ENCODE measurements at places on chromosomes 13 and 19.

DNA sequence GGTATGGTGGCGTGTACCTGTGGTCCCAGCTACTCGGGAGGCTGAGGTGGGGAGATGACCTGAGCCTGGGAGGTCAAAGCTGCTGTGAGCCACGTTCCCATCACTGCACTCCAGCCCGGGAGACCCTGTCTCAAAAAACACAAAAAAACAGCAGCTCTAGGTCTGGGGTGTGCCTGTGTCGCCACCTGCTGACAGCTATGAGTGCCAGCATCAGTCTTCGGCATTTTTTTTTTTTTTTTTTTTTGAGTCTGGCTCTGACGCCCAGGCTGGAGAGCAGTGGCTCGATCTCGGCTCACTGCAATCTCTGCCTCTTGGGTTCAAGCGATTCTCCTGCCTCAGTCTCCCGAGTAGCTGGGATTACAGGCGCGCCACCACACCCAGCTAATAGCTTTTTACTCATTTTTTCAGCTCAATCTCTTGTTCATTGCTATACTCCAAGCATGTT lies 10.1 kb downstream of the AP2S1 start:
- DNase-seq = no peak

- no peak for DNase-seq
These were observed 8.2 kb downstream of the VWA8 start for GRCh38 chr13:41952749-41953148.

- DNase-seq = no peak
These were observed 19.7 kb upstream of the GTF3A start for GRCh38 chr13:27404680-27405079.

GRCh38 chr19:48169578-48169938 lies 586 bp downstream of the LIG1 start:
- DNase-seq = peak; percentile 87

DNA sequence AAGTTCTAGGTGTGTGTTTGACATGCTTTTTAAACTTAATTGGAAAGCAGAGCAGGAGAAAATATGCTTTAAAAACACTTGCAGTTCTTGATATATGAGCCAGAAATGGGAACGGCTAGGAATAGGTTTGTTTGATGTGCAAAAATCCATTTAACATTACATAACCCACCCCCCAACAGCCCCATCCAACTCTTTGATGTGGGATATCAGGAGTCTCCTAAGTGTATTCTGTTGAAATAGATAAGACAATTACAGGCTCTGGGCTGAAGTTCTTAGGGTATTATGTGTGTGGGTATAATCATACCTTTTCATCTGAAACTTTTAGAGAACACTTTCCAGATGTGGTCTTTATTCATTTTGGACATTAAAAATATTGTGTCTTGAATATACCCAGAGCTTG lies 240.4 kb upstream of the CSNK1A1L start:
- DNase-seq = no peak

- DNase-seq = peak; percentile 60
These were observed 4.8 kb downstream of the IER2 start for GRCh38 chr19:13154911-13155471.

GRCh38 chr13:71672512-71672911 lies 194.5 kb downstream of the DACH1 start:
- DNase-seq = no peak

DNA sequence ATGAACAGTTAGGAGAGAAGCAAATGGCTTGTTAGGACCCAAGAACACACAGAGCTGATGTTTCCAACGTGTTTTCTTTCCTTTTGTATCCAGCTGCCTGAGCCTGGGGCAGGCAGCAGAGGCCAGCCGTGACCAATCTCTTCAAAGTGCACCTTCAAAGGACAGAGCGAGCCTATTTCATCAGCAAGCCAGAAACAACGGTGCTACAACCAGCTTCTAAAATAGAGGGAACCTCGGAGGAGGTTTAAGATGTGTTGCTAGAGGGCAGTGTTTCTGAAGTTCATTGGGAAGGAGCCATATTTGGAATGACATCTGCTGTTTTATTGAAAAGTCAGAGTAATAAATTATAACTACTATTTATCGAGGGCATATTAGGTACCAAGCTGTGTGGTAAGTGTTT lies 56.2 kb upstream of the RFC3 start:
- no peak for DNase-seq

DNA sequence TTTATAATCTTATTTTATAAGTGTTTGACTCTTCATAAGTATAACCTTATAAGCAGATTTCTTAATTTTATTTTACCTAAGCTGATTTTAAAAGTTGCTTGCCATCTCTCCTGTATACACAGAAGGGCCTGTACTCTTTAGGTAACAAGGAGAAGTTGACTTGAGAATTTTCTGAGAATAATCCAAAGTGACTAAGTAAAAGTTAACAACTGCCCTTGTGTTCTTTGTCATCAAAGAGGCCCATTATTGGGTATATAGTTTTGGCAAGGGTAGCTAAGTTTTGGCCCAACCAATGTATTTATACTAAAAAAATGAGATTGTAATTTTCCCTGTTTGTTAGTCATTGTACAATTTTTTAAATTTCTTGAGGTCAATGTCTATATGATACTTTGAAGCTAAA lies 3.2 kb downstream of the LCP1 start:
- DNase-seq = no peak

- DNase-seq = no peak
These were observed 74.9 kb downstream of the ALOX5AP start for GRCh38 chr13:30810261-30810701.

DNA sequence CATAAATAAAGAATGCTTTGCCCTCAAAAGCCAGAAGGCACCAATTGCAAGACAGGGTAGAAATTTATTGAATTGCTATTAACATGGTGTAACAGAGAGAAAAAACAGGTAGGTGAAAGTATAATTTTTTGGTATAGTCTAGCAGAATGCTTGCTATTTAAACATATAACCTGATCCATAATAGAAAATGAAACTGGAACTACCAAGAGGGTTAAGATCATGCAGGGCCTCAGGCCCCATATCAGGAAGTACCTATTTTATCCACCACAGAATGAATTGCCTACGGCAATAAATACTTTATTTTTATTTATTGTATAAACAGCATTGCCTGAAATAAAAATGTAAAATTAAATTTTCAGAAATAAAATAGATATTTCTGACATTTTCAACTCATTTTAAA lies 159.5 kb downstream of the PRR20E start:
- no peak for DNase-seq

DNA sequence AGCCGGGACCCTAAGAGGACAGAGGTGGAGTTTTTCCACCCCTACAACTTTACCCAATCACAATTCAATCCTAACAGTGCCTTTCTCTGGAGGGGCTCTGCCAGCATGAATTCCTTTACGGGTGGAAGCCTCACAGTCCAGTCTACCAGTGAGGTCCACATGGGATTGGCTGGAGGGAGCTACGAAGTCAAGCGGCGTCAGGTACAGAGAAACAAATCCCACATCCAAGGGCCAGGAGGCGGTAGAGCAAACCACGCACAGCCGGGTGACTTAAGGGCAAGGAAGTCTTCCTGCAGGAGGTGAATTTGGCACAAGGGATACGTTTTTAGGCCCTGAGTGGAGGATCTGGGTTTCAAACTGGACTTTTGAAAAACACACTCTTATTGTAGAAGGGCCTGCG lies 199.6 kb downstream of the UQCRFS1 start:
- DNase-seq = no peak

GRCh38 chr19:33156334-33156733 lies 24.4 kb downstream of the WDR88 start:
- no peak for DNase-seq

GRCh38 chr19:35734889-35735288 lies 7.4 kb downstream of the IGFLR1 start:
- DNase-seq = no peak

- DNase-seq = no peak
These were observed 266.1 kb upstream of the TMTC4 start for GRCh38 chr13:100940658-100941057.

DNA sequence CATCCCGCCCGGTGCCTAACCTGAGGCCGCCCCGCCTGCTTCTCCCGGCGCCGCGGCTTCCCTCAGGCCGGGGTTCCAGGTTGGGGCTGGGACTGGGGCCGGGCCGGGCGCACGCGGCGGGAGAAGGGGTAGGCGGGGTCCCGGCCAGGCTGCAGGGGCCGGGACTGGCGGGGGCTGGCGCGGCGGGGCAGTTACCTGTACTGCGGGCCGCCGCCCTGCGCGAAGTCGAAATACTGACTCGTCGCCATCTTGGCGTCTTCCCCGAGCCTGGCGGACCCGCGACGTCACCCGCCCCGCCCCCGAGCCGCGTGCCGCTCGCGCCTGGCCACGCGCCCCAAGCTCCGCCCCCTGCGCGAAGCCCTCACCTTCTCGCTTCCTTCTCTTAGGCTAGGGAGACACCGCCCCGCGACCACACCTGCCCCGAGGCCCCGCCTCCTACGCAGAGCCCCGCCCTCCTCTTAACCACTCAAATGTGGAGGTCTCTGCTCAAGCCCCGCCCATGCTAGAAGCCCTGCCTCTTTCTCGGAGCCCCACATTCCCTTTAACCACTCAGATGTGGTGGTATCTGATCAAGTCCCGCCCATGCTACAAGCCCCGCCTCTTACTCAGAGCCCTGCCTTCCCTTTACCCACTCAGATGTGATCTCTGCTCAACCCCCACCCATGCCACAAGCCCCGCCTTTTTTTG lies at the start of gene ZFR2:
Gene ZFR2, minus strand, starts transcription at position 269 of the 687 bp plus-strand sequence. Its CDS starts 21 bp downstream, at position 248.
- no peak for DNase-seq
